ENCODE measurements at places on chromosomes 7 and 10.

DNA sequence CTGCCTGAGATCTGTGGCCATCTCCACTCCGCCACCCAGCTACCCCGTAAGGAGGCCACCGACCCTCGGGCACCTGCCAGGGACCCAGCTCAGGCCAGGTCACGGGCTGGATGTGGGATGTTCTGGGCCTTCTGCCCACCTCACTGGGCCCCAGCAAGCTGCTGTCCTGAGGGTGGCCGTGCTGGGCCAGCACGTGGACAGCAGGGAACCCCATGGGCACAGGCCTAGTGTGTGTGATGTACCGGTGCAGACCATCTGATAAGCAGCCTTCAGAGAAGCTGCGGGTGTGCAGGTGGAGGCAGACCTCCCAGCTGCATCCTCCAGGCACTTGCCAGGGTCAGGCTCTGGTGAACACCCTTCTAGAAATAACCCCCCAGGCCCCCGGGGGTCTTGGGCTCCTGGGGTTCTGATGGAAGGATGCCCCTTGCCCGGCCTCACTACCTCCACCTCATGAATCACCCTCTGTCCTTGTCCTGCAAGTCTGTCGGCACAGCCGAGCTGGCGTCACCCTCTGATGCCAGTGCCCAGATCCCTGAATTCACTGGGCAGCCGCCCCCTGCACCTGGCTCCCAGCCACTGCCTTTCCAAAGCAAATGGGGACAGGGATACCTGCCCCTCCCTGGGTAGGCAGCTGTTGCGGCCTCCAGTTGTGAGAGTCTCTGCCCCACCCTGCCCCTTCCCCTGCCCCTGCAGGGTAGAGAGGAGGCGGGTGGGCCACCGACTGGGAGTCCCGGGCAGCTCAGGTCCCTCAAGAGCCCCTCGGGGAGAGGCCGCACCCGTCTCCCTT, 139.8 kb downstream of the FAM53B start:
- DNase-seq, result no peak

GRCh38 chr7:71272509-71273490, 140.9 kb downstream of the GALNT17 start:
- DNase-seq, result no peak

- no peak for DNase-seq
These were observed 11.7 kb downstream of the STAM start for GRCh38 chr10:17655567-17656146.

- DNase-seq, result no peak
These were observed 995 bp upstream of the CFTR start for GRCh38 chr7:117478836-117479224.

GRCh38 chr10:120039046-120039445, 146.5 kb downstream of the SEC23IP start:
- DNase-seq, result no peak

GRCh38 chr7:106779877-106780276, 85.2 kb upstream of the PIK3CG start:
- DNase-seq, result no peak

DNA sequence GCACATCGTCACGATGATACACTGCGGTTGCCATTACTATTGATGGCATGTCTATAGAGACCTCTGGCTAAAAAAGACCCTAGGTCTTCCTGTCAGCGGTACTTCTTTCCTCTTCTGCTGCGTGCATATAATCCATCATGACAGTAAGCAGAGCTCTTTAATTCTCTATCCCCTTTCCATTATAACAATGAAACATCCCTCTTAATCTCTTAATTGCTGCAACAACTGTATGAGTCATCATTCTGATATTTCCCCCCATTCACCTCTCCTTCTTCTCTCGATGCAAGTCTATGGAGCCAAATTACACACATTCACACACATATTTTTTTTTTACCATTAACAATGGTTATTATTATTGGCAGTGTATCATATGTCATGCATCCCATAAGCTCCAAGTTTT, 45.2 kb upstream of the AKR1E2 start:
- DNase-seq, result no peak

DNA sequence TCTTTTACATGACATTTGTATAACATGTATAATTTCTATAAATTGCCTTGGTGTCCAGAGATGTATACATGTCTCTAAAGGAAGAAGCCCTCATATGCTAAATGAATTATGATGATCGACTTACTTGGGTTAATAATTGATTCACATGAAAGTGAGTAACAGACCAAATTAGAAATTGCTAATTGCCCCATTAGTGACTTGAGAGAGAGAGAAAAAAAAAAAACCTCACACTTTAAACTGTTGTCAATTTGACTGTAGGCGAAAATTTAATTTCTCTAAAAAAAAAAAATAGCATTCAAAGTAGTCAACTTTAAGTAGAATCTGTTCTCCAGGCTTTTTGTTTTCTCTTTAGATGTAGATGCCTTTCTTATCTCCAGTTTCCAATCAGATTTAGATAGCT, 383.3 kb downstream of the SH2D4B start:
- no peak for DNase-seq

- no peak for DNase-seq
These were observed 205.3 kb downstream of the BUB3 start for GRCh38 chr10:123359539-123359938.

- no peak for DNase-seq
These were observed 6.2 kb downstream of the GPRIN2 start for GRCh38 chr10:46550076-46550790.

- no peak for DNase-seq
These were observed 5.0 kb downstream of the TRIM24 start for GRCh38 chr7:138465046-138465445.

DNA sequence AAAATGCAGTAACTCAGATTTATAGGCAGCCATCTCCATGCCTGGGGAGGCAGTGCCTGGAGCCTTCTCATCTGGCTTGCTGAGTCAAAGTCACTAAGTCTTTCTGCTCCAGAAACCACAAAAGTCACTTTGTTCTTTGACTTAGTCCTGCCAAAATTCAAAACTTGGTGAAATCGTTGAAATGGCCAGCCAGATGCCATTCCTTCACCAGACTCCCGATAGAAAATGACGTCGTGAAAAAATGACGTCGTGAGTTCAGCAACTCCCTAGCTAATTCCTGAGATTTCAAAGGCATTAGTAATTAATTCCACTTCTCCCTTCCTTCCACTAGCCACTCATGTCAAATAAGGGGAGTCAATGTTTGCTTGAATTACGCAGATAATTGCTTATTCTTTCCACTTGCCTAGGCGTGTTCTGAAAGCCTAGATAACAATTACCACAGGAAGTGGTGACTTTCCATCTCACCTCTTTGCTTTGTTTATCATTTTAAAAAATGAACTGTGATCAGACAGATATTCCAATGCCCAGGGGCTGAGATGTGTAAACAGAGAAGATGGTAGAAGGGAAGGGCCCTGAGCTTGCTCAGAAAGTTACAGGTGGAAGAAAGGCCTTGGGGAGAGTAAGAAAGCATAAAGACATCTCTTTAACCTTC, 48.5 kb upstream of the OSBPL3 start:
- DNase-seq, result peak; percentile 73

DNA sequence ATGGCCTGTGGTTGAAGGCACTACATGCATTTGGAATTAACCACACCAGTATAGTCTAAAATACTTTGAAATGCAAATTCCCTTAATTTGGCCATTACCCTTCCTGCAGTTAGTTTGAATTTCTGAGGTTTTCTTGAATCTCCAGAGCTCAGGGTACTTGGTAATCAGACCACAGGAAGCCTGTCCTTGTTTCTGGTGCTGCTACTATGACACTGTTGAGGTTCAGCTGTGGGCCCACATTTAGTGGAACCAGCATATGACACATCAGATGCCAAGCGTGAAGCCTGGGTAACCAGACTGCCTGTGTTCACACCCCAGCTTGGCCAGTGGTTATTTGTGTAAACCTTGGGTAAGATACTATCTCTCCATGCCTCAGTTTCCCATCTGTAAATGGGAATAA, 124.3 kb downstream of the SNX10 start:
- DNase-seq, result no peak

- no peak for DNase-seq
These were observed 68.2 kb downstream of the GALNT11 start for GRCh38 chr7:152093717-152094116.

DNA sequence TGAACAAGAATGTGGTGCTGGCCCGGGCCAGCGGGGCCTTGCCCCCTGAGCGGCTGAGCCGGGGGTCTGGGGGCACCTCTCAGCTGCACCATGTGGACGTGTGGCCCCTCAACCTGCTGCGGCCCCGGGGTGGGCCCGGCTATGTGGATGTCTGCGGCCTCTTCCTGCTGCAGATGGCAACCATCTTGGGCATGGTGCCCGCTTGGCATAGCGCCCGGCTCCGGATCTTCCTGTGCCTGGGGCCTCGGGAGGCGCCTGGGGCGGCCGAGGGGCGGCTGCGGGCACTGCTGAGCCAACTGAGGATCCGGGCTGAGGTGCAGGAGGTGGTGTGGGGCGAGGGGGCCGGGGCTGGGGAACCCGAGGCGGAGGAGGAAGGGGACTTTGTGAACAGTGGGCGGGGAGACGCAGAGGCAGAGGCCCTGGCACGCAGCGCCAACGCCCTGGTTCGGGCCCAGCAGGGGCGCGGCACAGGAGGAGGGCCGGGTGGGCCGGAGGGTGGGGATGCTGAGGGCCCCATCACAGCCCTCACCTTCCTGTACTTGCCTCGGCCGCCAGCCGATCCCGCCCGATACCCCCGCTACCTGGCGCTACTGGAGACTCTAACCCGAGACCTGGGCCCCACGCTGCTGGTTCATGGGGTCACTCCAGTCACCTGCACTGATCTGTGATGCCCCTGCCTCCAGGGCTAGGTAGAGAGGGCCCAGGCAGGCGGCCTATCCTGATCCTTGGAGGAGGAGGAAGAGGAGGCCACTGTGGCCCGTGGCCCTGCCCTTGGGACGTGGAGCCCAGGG, 1.1 kb upstream of the TRIP6 start:
- DNase-seq, result no peak

GRCh38 chr10:108789919-108790318, 1133.4 kb downstream of the XPNPEP1 start:
- DNase-seq, result no peak

DNA sequence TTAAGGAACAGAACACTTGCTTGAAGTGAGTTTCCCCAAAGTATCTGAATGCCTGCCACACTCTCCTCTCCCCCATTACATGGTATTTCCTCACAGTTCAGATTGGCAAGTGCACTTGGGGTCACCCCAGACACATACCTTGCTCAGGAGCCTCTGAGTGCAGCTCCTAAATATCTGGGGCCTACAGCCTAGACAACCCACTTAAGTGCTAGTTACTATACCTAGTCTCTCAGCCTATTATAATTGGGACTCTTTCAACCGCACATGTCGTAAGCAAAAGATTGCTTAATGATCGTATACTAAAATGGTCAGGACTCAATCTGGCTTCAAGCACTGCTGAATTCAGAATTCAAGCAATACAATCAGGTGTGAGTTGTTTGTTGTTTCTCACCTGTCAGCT, 19.9 kb downstream of the TMEM176B start:
- no peak for DNase-seq
